Esophagus squamous epithelium (tissue), 5 donors: ENCODE measurements at places on chromosomes 3 and 15. TPM values are rescaled to one million over a fixed set of nuclear protein-coding genes. Genes with fewer than 3 reads are reported as not detected.

Gene SKOR1
- total RNA-seq, result 0.09 TPM

Gene SENP2
- 21.6 TPM for total RNA-seq

Gene PODXL2
- total RNA-seq, result 4.5 TPM

Gene ITIH1
- not detected for total RNA-seq

- no peak for DNase-seq
Measured at GRCh38 chr3:30753766-30754165, 140.7 kb downstream of the GADL1 start.

GRCh38 chr15:60761505-60761845 lies 282.5 kb upstream of the ICE2 start:
- DNase-seq, result no peak

- no peak for DNase-seq
Measured at GRCh38 chr15:56659197-56659596, 74.1 kb downstream of the ZNF280D start.

DNA sequence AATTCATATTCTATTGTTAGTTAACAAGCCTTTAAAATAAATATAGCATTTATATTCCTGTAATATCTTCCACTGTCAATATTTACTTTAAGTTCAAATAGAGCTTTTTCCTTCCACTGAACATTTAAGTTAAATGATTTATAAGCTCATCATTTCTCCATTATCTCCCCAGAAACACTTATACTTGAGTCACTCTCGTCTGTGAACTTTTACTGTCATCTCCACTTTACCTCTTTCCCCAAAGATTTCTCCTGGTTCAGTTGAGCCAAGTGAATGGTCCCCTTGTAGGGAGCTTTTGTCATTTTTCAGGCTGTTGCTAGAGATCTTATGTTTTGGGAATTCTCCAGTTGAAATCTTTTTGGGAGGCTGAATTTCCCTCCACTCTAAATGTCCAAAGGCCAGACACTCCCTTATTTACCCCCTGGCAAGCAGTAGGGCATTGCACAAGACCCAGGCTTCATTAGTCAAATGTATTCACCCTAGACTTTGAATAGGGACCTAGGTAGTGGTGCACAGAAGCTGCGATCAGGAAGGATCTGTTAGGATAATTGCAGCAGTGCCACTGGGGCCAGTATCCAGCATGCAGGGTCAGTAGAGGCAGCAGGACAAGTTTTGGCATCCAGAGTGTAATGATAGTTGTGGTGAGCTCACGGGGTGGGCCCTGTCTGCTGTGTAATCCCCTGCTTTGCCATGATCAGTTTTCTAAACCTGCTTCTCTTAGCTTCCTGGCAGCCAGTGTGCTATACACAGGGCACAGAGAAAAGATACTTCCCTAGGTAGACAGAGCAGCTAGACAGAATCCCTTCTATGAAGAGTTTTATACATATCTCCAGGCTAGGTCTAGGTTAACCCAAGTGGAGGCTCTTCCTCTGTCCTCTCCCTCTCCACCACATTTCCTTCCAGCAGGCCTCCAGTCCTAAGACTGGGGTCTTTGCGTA lies 356.5 kb upstream of the SLCO3A1 start:
- no peak for DNase-seq

GRCh38 chr3:195556390-195556789 lies 13.3 kb upstream of the PPP1R2 start:
- no peak for DNase-seq

DNA sequence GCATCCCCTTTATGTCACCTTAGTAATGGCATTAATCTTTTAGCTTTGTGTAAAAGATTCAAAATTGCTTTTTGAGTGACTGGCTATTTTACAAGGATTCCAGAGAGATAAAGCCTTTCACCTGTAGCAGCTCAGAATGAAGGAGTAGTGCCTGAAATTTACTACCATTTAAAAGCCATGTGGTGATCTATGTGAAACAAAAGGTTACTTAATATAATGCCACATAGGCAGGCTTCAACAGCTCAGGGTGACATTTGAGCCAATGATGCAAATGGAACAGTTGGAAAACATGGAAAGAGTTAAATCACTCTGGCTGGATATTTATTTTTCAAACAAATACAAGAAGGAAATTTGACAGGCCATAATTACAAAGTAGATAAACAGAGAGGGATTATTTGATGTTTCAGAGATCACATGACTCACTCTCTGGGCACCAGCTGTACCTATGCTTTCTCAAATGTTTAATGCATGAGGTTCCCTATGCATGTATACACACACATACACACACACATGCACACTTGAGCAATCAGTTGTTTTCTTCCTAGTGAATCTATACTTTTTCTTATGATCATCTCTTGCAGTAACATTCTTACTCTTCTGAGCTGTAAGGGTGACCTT lies 171.5 kb downstream of the ZMAT3 start:
- no peak for DNase-seq

GRCh38 chr15:90592131-90592881 lies 62.6 kb downstream of the CRTC3 start:
- no peak for DNase-seq

GRCh38 chr3:96466441-96466840 lies 348.0 kb upstream of the EPHA6 start:
- DNase-seq, result no peak

DNA sequence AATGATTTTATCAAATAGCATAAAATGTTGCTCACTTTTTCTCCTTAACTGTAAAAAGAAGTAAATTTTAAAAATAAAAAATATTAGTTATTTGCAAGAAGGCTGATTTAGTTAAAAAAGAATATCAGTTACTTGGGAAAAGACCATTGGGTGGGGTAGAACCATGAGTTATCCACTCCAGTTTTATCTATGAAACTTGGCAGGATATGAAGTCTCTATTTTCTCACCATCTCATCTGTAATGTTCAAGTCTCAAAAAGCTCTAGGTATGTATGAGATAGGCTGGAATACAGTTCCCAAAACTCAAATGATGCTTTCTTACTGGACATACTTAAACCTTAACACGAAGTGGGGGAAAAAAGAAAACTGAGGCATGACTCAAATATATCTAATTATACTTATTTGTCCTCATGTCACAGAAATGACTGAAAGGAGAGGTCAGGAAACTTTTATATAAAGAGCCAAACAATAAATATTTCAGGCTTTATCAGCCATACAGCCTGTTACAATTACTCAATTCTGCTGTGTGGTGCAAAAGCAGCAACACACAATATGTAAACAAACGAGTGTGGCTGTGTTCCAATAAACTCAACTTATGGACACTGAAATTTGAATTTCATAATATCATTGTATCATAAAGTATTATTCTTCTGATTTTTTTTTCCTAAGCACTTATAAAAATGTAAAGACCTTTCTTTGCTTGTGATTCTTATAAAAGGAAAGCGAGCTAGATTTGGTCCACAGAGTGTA lies 131.8 kb downstream of the TBL1XR1 start:
- DNase-seq, result no peak

- no peak for DNase-seq
Measured at GRCh38 chr3:170862618-170863374, 7.2 kb downstream of the RPL22L1 start.

DNA sequence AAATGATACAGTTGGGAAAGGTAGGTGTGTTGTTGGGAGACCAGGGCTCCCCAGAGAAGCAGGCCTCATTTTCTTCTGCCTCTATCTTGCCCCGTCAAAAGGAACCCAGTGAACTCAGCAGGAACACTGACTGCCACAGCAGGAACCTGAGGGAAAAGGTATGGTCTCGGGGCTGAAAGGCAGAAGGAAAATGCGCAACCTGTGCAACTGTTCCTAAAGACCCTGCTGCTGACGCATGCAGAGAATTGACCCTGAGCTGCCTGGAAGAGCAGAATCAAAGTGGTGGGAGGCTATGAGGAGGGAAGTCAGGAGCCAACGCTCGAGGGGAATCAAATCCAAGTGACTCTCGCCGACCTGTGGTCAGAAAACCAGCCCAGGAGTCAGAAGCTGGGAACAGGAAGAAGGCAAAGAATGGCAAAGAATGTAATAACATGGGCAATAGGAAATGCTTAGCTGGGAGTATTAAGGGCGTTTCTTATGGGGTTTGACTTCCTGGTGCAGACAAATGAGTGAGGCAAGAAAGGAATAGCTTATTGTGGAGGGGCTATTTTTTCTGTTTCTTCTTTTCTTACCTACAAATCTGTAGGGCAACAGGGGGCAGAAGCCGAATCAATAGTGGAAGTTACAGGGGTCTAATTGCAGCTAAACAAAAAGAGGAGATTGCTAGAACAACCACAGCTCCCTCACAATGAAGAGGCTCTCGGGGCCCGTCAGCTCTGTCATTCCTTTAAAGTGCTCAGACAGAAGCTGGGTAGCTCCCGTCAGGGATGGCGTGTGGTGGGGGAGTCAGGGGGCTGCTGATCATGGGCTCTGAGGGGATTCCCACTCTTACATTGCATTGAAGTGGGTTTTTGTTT lies 65.4 kb upstream of the DLG1 start:
- no peak for DNase-seq
